ENCODE measurements at places on chromosomes 1 and 21.
A peak's percentile ranks its signal among the peaks of the same experiment; 100 is the strongest.

GRCh38 chr1:174051956-174052355 is 29.8 kb upstream of the RC3H1 start:
- no peak for DNase-seq

GRCh38 chr1:147669469-147670318 is 630 bp downstream of the ACP6 start:
- peak; percentile 41 for DNase-seq

- DNase-seq: no peak
Measured at GRCh38 chr21:35050348-35051286, 1.5 kb upstream of the RUNX1 start.

DNA sequence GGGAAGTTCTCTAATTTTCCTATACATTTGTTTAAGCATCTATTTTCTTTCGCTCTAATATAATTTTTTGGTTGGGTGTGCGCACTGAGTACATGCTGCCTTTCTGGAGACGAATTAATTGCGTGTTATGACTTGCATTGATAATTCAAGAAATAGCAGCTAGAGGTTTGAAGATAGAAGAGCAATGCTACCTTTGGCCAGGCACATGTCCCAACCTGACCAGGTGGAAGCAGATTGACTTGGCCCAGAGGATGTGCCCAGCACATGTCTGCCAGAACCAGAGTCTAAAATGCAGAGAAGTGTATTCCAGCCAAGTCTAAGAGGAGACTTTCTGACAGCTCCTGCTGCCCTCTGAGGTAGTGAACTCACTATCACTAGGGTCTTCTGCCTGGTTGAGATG is 114.3 kb downstream of the SLC35F3 start:
- no peak for DNase-seq

- DNase-seq: no peak
Measured at GRCh38 chr1:163263818-163264655, 57.7 kb upstream of the NUF2 start.

- DNase-seq: no peak
Measured at GRCh38 chr1:91817211-91817905, 68.6 kb downstream of the TGFBR3 start.

GRCh38 chr1:154429841-154430611 is 24.9 kb downstream of the IL6R start:
- no peak for DNase-seq

DNA sequence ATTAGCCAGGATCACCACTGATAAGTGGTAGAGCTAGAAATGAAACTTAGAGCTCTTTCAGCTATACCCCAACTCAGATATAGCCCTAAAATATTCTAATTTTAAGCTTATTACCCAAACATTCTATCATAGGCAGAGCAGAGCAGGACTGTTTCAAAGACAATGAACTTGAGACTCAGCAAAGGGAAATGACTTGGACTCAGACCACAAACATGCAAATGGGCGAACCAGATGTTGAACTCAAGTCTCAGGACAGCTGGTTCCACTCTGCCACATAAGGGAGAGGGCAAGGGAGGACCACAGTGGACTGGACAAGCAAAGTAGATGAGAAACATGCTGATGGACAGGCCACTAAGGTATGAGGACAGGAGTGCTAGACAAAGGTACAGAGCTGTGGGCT is 315.3 kb downstream of the OMA1 start:
- DNase-seq: no peak

GRCh38 chr1:16110884-16111283 is 37.4 kb upstream of the FAM131C start:
- no peak for DNase-seq

DNA sequence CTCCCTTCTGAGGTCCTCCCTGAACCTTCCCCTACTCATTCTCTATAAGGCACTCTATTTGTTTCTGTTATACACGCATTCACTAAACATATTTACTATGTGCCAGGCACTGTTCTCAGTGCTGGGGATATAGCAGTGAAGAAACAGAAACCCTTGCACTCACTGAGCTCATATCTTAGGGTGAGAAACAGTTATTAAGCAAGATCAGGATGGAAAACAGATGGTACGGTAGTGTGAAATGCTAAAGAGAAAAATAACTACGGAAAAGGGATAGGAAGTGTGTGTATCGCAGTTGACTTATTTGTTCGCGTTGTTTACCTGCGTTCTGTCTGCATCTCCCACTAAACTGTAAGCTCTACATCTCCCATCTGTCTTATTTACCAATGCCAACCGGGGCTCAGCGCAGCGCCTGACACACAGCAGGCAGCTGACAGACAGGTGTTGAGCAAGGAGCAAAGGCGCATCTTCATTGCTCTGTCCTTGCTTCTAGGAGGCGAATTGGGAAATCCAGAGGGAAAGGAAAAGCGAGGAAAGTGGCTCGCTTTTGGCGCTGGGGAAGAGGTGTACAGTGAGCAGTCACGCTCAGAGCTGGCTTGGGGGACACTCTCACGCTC is 572 bp downstream of the CYB5RL start:
- no peak for DNase-seq

GRCh38 chr1:27504588-27505419 is 14.8 kb upstream of the WASF2 start:
- DNase-seq: no peak

- DNase-seq: no peak
Measured at GRCh38 chr1:245067257-245067656, 87.5 kb upstream of the KIF26B start.

DNA sequence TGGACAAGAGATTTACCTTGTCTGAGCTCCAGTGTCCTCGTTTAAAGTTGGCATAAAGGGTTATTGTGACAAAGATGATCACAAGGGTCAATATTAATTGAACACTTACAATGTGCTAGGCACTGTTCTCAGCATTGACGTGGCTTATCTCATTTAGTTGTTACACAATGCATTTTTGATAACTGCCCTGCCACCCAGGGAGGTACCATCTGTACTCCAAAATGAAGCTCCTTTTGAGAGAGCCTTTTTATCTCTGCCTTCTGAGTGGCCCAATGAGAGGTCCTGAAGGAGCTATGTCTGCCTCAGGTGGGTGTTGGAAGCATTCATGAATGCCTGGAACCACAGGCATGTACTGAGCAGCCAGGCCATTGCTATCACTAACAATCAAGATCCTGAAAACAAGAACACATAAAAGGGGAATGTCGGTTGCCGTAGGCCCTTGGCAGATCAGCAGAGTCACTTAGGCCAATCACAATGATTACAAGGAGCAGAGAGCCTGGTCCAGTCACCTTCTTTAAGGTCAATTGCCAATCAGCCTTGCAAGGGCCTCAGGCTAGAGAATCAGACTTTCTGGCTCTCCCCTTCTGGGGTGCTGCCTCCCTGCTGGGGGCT is 78.5 kb downstream of the NMNAT2 start:
- DNase-seq: no peak

GRCh38 chr1:98133131-98133530 is 212.3 kb upstream of the DPYD start:
- no peak for DNase-seq

DNA sequence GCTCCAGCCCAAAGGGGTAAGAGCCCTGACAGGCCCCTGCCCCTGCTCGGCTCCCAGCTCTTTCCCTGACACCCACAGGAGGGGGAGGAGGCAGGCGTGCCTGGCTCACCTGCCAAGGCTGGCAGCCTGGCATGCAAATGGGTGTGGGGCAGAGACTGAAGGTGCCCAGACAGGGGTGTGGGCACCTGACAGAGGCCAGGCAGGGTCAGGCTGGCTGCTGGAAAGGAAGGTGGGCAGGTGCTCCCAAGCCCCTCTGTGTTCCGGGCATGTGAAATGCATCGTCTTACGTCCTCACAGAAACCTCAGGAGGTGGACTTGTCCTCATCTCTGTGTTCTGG is 19.4 kb upstream of the CASZ1 start:
- no peak for DNase-seq

DNA sequence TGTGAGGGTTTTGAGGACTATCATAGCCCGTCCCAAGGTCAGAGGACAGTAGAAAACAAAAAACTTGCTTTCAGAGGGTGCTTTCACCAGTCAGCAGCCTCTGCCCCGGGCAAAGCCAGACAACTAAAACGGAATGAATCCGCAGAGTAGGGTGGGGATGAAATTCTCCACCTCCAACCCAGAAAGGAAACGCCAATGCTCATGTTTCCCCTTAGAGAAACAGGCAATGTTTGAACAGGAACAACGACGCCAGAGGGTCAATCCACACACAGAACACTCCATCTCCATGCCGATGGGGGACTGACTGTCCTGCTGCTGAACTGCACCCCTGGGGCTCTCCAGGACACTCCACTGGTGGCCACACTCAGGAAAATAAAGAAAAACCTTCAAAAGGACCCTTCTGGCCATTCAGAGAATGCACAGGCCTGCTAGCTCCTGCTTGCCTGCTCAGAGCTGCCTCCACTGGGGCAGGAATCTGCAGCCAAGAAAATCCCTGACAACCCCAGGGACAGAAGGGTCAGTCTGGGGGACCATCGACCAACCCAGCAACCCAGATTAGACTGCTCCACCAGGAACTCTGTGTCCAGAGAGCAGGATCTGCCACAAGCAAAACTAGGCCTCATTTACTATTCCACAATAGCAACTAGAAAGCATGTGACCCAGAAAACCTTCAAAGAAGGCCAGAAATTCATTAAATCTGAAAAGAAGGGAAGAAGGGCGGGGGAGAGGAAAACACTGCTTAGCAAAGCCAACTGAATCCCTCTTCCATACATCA is 116.0 kb downstream of the TOMM20 start:
- peak; percentile 9 for DNase-seq

GRCh38 chr1:27011058-27011764 is 1.4 kb downstream of the TENT5B start:
- no peak for DNase-seq

GRCh38 chr1:2848006-2848670 is 46.6 kb upstream of the TTC34 start:
- no peak for DNase-seq

- no peak for DNase-seq
Measured at GRCh38 chr1:6867729-6868659, 82.7 kb downstream of the CAMTA1 start.

GRCh38 chr1:100578201-100578600 is 40.3 kb downstream of the GPR88 start:
- no peak for DNase-seq

Measured in CD4-positive, alpha-beta T cell treated with Interleukin-21 for 1 hour (primary cell).